ENCODE measurements at places on chromosomes 1 and 21. TPM values are rescaled to one million over a fixed set of nuclear protein-coding genes. Genes with fewer than 3 reads are reported as not detected.

ITGB2 gene
- 0.09 TPM for total RNA-seq

FCRL3 gene
- not detected for total RNA-seq

AIRE gene
- total RNA-seq, result not detected

C1orf226 gene
- total RNA-seq, result 11.3 TPM

NGF gene
- total RNA-seq, result not detected

SF3B4 gene
- 26.1 TPM for total RNA-seq

SERTAD4 gene
- total RNA-seq, result 2.5 TPM

CD53 gene
- not detected for total RNA-seq

CFAP126 gene
- total RNA-seq, result not detected

FCRL5 gene
- total RNA-seq, result not detected

GRCh38 chr1:219581344-219581743 is 31.6 kb downstream of the ZC3H11B start:
- no peak for DNase-seq

GRCh38 chr1:231485029-231485784 is 43.3 kb upstream of the TSNAX start:
- no peak for DNase-seq

- no peak for DNase-seq
Measured at GRCh38 chr21:45225041-45225740, 62.5 kb downstream of the POFUT2 start.

GRCh38 chr21:34367320-34367935 is 3.6 kb downstream of the KCNE2 start:
- peak; percentile 70 for DNase-seq

GRCh38 chr1:33361532-33362235 is 40.8 kb upstream of the A3GALT2 start:
- no peak for DNase-seq

DNA sequence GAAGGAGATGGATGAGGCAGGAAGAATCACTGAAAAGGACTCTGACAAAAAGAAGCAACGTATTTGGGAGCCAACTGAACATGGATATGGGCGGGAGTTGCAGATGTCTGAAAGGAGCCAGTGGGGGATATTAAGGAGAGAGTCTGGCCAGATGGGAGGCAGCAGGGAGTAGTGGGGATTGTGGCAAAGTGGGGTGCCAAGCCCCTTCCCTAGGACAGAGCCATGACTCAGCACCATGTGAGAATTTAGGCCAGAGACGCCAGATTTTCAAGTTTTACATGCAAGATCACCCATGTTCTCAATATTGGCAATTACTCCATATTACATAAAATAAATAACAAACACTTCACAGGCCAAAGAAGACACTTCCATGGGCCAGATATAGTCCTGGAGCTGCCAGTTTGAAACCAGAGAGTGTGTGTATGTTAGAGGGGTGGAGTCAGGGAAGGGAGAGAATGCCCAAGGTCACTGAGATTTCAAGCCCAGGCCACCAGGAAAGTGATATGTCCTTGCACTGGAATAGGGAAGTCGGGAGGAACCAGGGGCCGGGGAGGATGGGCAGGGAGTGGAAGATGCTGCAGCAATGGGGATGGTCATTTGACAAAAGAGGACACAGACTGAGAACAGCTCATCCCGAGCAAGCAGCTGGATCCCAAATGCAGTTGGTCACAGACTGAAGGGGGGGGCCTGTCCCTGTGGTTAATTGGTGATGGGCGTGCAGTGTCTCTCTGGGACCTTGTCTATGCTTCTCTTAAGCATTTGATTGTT is 23.5 kb downstream of the TMEM51 start:
- DNase-seq, result no peak

GRCh38 chr1:39269791-39270342 is 65.4 kb downstream of the MACF1 start:
- DNase-seq, result peak; percentile 56

DNA sequence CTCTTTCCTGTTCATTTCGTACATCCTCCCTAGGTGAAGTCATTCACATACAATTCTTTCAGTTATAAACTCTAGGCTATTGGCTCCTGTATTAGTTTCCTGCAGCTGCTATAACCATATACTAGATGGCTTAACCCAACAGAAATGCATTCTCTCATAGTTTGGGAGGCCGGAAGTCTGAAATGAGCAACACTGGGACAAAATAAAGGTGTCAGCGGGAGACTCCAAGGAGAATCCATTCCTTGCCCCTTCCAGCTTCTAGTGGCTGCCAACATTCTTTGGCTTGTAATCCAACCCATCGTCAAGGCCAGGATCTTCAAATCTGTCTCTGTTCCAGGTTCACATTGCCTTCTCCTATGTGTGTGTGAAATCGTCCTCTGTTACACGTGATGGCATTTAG is 71.3 kb downstream of the TOR3A start:
- DNase-seq, result no peak

GRCh38 chr1:118257946-118258345 is 72.9 kb upstream of the SPAG17 start:
- DNase-seq, result no peak

GRCh38 chr1:180842052-180842451 is 70.6 kb upstream of the KIAA1614 start:
- peak; percentile 8 for DNase-seq

DNA sequence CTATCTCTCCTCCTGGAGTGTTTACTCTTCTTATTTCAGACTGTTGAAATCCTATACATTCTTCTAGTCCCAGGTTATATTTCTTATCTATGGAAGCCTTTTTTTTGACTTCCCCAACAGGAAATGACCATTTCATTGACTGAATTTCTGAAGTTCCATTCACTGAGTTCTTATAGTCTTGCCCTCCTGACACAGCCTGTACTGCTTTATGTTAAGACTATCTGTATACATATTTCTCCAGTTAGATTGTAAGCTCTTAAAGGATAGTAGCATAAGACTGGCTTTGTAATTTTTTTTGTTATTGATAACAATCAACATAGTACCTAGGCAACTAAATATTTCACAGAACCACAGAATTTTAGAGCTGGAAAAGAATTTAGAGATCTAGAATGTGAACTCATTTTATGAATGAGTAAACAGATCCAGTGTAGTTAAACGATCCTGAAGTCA is 14.9 kb upstream of the MACF1 start:
- no peak for DNase-seq

DNA sequence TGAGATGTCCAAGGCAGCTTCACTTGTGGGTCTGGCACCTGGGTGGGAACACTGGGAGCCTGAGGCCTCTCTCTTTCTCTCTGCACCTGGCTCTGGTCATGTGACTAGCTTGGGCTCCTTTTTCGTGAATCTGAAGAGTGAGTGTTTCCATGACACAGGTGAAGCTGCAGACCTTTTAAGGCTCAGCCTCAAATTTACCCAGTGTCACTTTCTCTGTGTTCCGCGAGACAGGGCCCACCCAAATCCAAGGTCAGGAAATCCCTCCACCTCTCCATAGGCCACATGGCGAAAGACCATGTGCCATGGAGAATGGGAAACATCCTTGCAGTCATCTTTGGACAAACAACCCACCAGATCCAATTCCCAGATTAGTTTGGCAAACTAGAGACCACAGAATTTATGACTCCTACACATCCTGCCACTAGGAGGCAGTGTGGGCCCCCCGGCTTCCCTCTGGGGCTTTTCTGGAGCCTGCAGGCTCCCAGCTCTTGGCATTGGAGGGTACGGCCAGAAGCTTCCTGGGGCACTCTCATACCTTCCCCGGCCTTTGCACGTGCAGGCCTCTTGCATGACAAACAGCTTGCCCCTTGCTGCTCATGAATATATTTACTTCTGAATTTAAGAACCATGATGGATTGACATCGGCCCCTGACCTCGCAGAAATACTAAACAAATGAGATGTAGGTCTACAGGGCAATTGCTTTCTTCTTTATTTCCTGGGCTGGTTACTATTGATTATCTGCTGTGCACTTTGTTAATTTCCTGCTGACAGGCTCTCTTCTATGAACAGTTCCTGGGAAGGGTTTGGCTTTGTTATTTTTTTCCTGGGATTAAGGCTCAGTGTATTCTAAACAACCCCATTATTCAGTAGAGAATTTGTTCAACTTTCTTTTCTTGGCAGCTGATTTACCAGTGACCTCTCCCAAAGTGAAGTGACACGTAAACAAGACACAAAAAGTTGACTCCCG is 180.7 kb downstream of the KAZN start:
- DNase-seq, result peak; percentile 84

DNA sequence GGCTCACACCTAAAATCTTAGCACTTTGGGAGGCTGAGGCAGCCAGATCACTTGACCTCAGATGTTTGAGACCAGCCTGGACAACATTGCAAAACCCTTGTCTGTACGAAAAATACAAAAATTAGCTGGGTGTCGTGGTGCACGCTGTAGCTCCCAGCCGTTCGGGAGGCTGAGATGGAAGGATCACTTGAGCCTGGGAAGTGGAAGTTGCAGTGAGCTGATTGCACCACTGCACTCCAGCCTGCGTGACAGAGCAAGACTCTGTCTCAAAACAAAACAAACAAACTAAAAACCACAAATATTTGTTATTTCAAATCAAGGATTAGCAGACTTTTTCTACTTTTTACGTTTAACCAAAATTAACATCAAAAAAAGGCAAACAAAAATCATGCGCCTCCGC is 31.3 kb downstream of the INKA2 start:
- no peak for DNase-seq

GRCh38 chr1:234975941-234976860 is 152.4 kb downstream of the TOMM20 start:
- DNase-seq, result no peak

DNA sequence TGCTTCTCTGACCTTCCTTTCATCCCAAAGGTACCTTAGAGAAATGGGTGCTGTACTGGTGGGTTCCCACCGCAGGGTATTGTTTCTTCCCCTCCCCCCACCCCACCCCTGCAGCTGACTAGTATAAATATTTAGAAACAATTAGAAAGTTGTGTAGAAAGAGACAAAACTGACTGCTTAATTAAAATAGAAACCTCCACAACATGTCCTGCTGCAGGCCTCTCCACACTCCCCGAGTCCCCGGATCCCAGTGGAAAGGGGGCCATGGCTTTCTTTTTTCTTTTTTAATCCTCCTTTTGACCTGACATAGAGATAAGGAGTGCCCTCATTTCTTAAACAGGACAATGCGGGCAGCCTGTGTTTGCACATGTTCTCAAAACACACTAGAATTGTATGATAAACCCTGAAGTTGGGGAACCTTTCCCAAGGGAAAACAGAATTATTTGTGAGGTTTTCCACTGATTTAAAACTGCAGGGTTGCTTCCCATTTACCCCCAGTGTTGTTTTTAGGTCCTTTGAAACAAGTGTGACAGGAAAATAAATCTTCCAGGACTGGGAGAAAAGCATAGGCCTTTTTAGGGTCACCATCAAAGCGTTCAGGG is 1.7 kb downstream of the RHOU start:
- peak; percentile 29 for DNase-seq

DNA sequence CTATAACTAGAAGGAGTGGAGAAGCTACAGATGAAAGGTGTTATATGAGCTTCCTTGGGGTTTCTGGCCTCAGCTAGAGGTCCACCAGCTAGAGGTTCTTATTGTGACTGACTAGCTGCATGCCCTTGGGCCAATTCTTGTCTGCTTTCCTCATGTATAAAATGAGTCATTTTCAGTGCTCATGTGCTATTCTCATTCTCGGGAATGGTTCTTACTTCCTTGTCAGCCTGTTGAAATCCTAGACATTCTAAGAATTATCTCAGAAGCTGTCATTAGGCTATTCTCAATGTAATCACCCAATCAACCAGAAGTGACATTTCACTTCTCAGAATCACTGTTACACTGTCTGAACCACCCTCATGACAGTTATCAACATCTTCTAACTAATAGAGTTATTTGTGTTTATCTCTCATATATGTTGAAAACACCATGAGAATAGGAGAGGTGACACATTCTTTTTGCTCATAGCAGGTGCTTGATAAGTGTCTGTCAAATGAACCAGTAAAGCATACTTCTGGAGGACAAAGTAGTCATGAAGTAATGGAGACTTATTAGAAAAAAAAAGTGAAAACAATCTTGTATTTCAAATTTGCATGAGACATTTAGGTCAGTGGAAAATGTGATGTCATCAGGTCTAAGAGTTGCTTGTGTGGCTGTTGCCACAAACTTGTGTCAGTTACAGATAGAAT is 122.8 kb upstream of the IVNS1ABP start:
- no peak for DNase-seq

GRCh38 chr1:109514846-109515245 is 5.3 kb upstream of the AMIGO1 start:
- DNase-seq, result no peak

GRCh38 chr1:21324368-21325141 is 34.3 kb upstream of the ECE1 start:
- no peak for DNase-seq

DNA sequence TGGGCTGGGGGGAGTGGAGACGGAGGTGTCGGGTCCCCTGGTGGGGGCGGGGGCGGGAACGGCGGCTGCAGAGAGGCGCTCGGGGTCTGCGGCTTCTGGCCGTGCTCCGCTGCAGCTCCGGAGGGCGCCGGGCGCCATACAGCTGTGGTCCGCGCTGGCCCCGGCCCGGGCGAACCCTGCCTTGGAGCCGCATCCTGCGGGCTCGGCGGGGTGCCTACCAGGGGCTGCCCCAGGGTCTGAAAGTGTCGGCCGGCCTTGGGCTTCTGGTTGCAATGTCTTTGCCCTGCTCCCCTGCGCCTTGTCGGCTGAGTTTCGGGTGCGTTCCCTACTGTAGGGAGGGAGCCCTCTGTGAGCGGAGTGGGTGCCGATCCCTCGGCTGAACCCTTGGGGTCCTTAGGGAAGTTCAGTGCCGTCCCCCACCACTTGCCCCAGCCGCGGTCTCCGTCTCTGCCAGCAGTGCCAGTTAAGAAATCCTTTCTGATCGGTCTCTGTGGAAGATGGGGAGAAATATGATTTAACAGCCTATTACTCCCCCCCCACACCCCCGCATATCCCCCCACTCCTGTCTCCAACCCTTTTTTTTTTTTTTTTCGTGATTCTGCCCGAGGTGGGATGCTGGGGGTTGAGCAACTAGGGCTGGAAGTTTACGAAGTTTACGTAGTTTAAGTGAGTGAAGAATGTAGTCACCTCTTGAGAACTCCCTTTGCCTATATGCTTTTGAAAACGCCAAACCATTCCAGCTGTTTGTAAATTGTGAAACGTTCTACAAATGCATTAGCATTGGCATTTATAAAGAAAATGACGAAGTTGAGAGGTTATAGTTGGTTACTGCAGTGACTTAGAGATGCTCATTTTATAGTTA is 588 bp downstream of the NEXN start:
- peak; percentile 76 for DNase-seq

DNA sequence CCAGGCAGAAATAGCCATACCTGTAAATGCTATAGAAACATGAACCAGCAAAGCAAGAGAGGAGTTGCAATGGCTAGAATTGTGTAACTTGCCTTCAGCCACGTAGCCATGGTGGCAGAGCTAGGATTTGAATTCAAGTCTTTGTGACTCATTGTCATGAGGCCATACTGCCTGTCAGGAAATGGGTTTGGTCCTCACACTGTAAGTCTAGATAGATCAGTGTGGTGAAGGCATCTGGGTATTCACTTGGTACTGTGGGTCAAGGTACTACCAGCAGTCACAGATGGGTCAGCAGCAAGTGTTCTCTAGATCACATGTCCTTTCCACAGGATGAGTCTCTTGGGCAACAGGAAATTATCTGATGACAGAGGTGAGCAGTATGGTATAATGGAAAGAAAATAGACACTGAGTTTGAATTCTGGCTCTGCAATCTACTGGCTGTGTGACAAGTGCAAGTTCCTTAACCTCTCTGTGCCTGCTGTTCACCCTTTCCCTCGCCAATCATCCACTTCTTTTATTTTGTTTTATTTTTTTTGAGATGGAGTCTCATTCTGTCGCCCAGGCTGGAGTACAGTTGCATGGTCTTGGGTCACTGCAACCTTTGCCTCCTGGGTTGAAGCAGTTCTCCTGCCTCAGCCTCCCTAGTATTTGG is 36.9 kb downstream of the FGGY start:
- DNase-seq, result no peak

Data from neural progenitor cell (in vitro differentiated cells).